ENCODE measurements at places on chromosomes 1 and 21. TPM values are rescaled to one million over a fixed set of nuclear protein-coding genes. Genes with fewer than 3 reads are reported as not detected.

DNA sequence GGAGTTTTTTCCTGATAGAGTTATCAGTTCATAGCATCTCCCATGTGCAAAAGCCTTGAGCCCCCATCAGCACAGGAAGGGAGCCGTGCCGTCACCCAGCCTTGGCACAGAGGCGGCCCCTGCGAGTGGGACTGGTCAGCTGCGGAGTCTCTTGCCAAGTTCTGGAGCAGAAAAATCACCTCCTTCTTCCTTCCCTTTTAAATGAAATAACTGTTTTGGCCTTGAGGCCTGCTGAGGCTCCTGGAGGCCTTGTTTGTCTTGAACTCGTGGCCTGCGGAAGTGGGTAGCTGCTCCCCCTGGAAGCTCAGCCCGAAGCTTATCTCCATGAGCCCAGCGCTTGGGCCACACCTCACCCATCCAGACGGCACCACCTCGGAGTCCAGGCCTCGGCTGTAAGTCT lies 145.7 kb upstream of the TMEM51 start:
- H3K27ac ChIP-seq = no peak overlapping the region
- no peaks in the 10 kb centered on the region for H3K27me3 ChIP-seq

GRCh38 chr1:117600966-117601365 lies 4.9 kb upstream of the TENT5C start:
- no peaks in the 10 kb centered on the region for H3K27me3 ChIP-seq
- DNase-seq = no peak
- no peaks in the 10 kb centered on the region for H3K4me1 ChIP-seq

DNA sequence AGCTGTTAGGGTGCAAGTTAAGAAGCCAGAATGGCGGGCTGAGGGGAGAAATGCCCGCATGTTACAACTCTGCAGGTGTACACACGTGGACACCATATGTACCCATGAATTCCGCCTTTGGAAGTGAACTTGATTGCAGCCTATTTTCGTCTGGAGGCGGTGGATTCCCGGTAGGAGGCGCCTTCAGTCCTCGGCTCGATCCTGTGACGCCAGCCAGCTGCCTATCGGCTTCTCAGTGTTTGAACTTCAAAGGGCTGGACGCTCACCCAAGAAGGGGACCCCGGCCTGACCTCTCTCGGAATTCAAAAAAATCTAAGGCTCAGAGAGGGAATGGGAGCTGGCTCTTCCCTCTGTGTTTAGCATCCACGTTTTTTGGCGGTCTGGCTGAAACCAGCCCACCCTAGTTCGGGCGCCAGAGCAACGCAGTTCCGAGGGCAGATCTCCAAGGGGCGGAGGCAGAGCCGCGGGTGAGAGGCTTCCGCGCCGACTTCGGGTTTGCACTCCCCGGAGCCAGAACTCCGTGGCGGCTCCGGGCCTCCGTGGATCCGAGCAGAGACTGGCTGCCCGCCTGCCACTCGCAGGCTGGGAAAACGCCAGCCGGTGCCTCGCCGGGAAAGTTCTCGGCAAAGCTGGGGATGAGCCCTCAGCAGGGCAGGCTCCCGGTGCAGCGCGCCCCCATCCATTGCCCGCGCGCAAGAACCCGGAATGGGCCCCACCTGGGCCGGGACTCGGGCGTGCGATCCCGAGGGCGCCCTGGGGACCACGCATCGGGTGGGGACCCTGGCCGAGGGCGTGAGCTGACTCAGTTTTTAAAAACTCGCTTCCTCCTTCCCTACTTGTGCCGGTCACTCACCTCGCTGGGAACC lies 996 bp upstream of the TMEM51 start:
- H3K36me3 ChIP-seq = no peaks in the 10 kb centered on the region
- no peak overlapping the region for H3K27ac ChIP-seq
- DNase-seq = no peak
- peak overlapping the region; percentile 59 for H3K4me3 ChIP-seq
- H3K27me3 ChIP-seq = no peaks in the 10 kb centered on the region

DNA sequence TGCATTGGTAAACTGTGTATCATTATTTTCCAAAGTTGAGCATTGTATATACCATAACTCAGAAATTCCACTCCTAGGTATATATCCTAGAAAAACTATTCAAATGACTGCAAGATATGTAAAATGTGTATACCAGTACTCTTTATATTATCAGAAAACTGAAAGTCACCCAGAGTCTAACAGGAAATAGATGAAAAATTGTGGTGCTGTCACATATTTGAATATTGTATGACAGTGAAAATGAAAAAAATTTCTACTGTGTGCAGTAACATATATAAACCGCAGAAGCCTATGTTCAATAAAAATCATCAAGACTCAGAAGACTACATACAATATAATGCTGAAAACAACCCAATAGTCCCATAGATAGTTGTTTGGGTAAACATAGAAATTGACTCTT lies 74.4 kb upstream of the LYPLAL1 start:
- no peak for DNase-seq
- H3K4me1 ChIP-seq = no peaks in the 10 kb centered on the region
- H3K27me3 ChIP-seq = no peaks in the 10 kb centered on the region
- H3K36me3 ChIP-seq = no peaks in the 10 kb centered on the region
- H3K27ac ChIP-seq = no peak overlapping the region

GRCh38 chr1:53639996-53640700 lies 98.8 kb downstream of the GLIS1 start:
- no peak overlapping the region for H3K4me3 ChIP-seq
- no peak for DNase-seq
- no peaks in the 10 kb centered on the region for H3K36me3 ChIP-seq
- H3K27me3 ChIP-seq = no peaks in the 10 kb centered on the region
- no peak overlapping the region for H3K27ac ChIP-seq
- no peaks in the 10 kb centered on the region for H3K4me1 ChIP-seq

Gene PRDX6
- total RNA-seq = 657 TPM

Gene SLC2A5
- total RNA-seq = not detected
